ENCODE measurements at places on chromosomes 3 and 15. TPM values are rescaled to one million over a fixed set of nuclear protein-coding genes. Genes with fewer than 3 reads are reported as not detected.

DNA sequence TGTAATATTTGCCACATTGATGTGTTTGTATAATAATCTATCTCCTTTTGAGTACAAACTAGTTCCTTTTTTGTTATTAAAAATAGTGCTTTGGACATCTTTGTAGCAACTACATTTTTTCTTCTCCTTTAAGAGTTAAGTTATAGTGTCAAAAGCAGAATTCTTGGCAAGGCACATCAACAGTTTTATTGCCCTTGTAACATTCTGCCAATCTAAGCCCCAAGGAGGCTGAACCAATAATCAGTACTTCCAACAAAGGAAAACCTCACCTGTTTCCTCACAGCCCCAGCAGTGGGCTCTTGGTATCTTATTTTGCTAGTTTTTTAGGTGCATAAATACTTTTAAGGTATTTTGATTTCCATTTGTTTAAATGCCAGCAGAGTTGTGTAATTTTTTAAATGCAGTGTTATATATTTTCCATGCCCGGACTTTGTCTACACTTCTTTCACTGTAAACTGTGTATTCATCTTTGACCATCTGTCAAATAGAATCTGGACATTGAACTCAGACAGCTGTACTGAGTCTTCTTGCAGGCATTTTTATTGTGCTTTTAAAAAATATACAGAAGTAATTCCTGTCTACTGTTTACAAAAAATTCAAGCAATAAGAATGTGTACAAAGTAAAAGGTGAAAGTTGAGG is 101.0 kb downstream of the MYLK start:
- DNase-seq = no peak

DNA sequence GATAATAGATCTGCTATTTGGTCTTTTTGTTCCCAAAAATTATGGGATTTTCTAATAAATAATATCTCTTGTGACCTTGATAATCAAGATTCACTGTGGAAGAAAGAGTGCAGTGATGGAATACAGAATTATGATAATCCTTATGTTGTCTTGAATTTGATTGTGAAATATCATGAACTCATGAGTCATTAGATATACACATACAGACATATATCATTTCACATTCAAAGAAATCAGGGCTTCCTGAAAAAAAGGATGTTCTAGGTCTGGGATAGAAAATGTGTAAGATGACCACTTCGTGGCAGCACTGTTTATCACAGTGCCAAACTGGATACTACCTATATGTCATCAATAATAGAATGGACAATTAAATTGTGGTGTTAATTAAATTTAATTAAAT is 97.7 kb downstream of the DPH6 start:
- no peak for DNase-seq

DNA sequence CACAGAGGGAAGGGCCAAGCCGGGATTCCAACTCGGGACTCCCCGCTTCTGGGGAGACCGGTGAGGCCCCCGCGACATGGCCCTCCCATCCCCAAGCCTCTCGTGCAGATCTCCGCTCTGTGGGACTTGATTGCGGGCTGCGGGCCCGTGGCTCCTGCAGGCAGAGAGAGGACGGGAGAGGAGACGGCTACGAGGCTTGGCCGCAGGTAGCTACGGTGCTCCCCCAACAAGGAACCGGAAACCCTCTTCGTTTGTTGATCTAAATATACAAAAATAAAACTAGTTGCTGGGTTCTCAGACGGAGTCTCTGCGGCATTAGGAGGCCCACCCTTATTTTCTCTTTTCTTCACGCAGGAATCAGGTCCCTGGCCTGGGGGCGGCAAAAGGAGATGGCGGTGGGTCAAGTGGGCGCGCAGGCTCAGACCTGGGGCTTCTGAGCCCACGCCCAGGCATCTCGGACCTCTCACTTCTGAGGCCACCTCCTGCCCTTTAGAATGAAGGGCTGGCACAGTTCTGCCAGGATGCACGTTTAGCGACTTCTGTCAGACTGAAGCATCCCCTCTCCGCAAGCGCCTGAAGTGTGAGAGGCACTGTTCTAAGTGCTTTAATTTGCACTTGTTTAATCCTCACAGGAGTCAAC is 10.9 kb downstream of the GNB5 start:
- peak; percentile 2 for DNase-seq

- no peak for DNase-seq
Measured at GRCh38 chr15:65738649-65739048, 53.4 kb downstream of the DENND4A start.

GRCh38 chr15:67480741-67481140 is 40.2 kb upstream of the C15orf61 start:
- DNase-seq = no peak

- no peak for DNase-seq
Measured at GRCh38 chr3:57816471-57817095, 60.5 kb downstream of the SLMAP start.

GRCh38 chr3:165817160-165817709 is 20.0 kb downstream of the BCHE start:
- DNase-seq = no peak

DNA sequence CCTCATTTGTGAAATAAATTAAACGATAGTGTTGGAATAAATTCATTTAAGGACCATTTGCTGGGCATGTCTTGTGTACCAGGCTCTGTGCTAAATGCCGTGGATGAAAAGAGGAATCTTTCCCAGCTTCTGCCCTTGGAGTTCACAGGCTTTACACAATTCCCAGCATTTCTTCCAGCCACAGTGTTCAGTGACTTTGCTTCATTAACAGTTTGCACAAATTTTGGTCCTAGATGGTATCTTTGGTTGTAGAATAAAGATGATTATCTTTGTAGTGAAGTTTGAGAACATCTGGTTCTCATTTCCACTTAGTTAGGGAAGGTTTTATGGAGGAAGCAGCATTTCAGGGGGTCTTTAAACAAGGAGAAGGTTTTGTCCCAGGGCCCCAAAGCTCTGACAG is 100.1 kb downstream of the LRTM1 start:
- no peak for DNase-seq

DNA sequence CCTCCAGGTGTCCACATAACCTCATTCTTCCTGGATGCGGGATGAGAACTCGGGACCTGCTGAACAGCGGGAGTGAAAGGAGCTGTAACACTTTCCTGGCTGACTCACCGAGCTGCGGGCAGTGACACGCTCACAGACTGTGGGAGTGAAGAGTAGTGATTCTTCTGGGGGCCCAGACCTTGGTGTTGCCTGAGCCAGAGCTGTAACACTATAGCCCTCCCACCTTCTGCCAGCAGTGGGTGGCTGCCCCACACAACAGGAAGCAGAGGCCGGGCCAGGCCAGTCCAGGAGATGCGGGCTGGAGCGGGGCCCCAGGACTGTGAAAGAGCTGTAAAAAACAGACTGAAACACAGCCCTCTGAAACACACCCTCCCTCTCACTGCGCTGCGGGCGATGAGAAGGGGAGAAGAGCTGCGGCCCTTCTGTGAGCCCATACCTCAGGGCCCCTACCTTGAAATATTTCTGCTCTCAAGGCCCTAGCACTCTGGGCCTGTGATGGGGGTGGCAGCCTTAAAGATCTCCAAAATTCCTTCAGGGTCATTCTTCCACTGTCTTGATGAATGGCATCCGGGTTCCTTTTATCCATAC is 464.0 kb upstream of the CCDC54 start:
- no peak for DNase-seq

DNA sequence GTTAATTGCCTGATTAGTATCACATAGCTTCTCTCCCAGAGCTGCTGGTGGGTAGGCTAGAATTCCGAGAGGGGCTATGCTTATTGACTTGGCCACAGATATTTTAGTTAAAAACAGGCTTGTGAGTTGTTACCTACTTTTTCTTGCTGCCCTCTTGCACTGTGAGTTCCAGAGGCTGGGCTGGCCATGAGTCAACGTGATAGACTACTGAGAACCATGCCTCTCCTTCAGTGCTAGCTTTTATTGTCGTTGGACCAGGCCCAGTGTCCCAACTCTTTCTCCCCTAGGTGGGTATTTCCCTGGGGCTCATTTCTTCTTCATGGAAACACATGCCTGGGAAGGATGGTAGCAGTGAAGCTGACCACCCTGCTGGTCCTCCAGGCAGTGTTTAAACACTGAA is 20.4 kb upstream of the PCOLCE2 start:
- no peak for DNase-seq

DNA sequence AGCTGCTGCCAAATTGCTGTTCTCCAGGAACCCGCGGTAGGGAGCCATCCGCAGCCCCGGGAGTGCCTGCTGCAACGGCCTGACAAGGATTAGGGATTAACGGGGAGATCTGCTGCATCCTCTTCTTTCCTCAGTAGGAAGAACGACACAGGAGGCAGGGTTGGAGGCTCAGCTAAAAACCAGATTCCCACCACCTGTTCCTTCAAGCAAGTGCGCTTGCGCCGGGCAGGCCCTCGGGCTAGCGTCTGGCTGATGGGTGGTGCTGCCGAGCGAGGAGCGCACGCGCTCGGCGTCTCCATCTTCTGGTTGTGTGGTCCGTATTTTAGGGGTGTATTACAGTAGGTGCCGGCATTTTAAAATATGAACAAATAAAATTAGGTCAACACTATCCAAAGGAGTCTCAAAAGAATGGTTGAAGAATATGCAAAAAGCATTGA is 25.4 kb upstream of the SLC25A26 start:
- no peak for DNase-seq

- no peak for DNase-seq
Measured at GRCh38 chr15:75100679-75101078, 77.3 kb downstream of the PPCDC start.

The HTD2 gene
- total RNA-seq = 6.2 TPM

The FLNB gene
- 225 TPM for total RNA-seq

The FEM1B gene
- 26.9 TPM for total RNA-seq

The DNAJB11 gene
- total RNA-seq = 175 TPM

The ZPLD1 gene
- not detected for total RNA-seq

The HOMER2 gene
- 34.1 TPM for total RNA-seq

Data from A172 (cell line).